ENCODE measurements at places on chromosomes 6 and 20.

DNA sequence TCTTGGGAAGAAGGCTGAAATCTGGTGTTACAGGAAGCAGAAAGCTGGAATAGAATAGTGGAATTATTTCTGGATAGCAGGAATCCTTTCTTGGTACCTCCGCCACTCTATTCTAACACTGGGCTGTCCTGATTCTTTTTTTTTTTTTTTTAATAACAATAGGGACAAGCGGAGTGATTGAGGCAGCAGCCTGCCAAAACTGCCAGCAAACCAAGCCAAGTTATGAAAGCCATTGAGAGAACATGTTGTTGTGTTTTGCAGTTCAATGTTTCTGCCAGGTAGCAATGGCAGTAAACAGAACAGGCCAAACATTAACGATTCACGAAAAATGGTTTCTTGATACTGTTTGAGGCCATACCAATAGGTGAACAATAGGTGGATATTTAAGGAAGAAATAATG lies 47.1 kb downstream of the SLC26A8 start:
- no peak overlapping the region for H3K27ac ChIP-seq
- DNase-seq: no peak
- no peak overlapping the region for H3K4me3 ChIP-seq
- H3K4me1 ChIP-seq: peaks cover 9% of the 10 kb centered on the region
- no peaks in the 10 kb centered on the region for H3K27me3 ChIP-seq
- H3K36me3 ChIP-seq: no peaks in the 10 kb centered on the region

GRCh38 chr6:14622909-14623505 lies 505.4 kb downstream of the CD83 start:
- H3K27me3 ChIP-seq: peaks cover 2% of the 10 kb centered on the region
- no peak for DNase-seq
- no peaks in the 10 kb centered on the region for H3K36me3 ChIP-seq
- no peak overlapping the region for H3K4me3 ChIP-seq
- H3K27ac ChIP-seq: no peak overlapping the region

GRCh38 chr20:62263396-62263795 lies 25.1 kb downstream of the OSBPL2 start:
- H3K4me1 ChIP-seq: no peaks in the 10 kb centered on the region
- H3K27ac ChIP-seq: no peak overlapping the region
- no peaks in the 10 kb centered on the region for H3K27me3 ChIP-seq
- no peak for DNase-seq

GRCh38 chr6:105626295-105627158 lies 223.6 kb upstream of the PREP start:
- no peak overlapping the region for H3K4me3 ChIP-seq
- DNase-seq: no peak
- H3K27me3 ChIP-seq: no peaks in the 10 kb centered on the region
- no peak overlapping the region for H3K27ac ChIP-seq
- no peaks in the 10 kb centered on the region for H3K36me3 ChIP-seq

- no peak overlapping the region for H3K27ac ChIP-seq
- no peaks in the 10 kb centered on the region for H3K4me1 ChIP-seq
- DNase-seq: no peak
- no peaks in the 10 kb centered on the region for H3K36me3 ChIP-seq
Observed at GRCh38 chr6:161549977-161550655, 276.3 kb upstream of the AGPAT4 start.

DNA sequence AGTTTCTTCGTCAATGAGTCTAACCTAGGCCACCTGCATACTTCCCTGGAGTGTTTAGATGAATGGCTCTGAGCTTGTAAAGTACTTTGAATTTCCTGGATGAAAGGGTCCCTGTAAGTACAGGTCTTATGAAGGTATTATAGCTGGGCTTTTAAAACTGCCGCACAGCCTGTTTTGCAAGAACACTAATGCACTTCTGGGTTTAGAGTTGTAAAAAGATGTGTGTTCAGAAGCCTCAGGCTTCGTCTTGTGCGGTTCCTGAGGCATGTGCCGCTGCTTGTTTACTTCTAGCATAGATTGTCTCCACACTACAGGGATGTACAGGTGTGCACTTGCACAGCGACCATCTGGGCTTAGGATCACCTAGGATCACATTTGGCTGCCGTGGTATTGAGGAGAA lies 324.5 kb downstream of the SOX4 start:
- no peak overlapping the region for H3K27ac ChIP-seq
- no peaks in the 10 kb centered on the region for H3K27me3 ChIP-seq
- DNase-seq: no peak
- H3K4me3 ChIP-seq: no peak overlapping the region

GRCh38 chr6:31396422-31397152 lies 6.8 kb upstream of the MICA start:
- H3K27me3 ChIP-seq: no peaks in the 10 kb centered on the region
- no peaks in the 10 kb centered on the region for H3K4me1 ChIP-seq
- H3K27ac ChIP-seq: no peak overlapping the region
- no peak for DNase-seq
- H3K4me3 ChIP-seq: no peak overlapping the region

DNA sequence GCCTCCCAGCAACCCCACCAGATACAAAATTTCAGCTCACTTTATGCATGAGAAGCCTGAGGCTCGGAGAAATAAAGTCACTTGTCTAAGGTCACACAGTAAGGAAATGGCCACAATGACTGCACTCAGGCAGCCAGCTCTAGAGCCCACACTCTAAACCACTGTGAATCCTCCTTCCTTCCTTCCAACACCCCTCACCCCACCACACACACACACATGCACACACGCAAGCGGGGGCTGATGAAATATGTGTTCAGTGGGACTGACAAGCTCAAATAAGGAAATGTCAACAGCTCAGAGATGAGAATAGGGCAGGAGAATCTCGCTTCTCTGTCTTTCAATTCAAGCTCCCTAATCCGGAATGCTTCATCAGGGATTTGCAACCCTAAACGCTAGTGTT lies 6.0 kb upstream of the BPIFA1 start:
- H3K27me3 ChIP-seq: no peaks in the 10 kb centered on the region
- no peak for DNase-seq
- H3K4me1 ChIP-seq: no peaks in the 10 kb centered on the region
- H3K36me3 ChIP-seq: no peaks in the 10 kb centered on the region
- no peak overlapping the region for H3K27ac ChIP-seq

DNA sequence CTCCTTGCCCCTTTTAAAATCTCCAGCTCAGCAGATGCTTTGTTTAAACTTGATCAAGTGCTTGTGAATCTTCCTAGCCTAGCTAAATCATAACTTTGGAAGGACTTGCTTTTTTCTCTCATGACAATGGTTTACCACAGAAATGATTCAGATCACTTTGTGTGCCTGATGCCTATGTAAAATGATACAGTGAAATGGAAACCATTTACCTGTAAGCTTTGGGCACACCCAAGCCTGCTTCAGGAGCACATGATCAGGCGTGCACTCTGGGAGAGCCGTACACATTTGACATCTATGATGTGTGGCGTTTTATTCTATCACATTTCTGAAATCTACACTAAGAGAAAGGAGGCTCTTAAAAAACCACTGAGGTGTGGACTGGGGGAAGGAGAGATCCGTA lies 41.1 kb downstream of the PTPN1 start:
- H3K27me3 ChIP-seq: no peaks in the 10 kb centered on the region
- H3K4me1 ChIP-seq: peaks cover 29% of the 10 kb centered on the region
- peaks cover under 1% of the 10 kb centered on the region for H3K36me3 ChIP-seq
- DNase-seq: no peak

- no peaks in the 10 kb centered on the region for H3K27me3 ChIP-seq
- DNase-seq: peak; percentile 11
- no peaks in the 10 kb centered on the region for H3K4me1 ChIP-seq
- H3K27ac ChIP-seq: no peak overlapping the region
- no peaks in the 10 kb centered on the region for H3K36me3 ChIP-seq
Observed at GRCh38 chr6:51855310-51856082, 231.9 kb downstream of the PKHD1 start.

- 0 out of 2 replicates have a peak, but pooled peaks cover 1% of the 10 kb centered on the region for H3K27me3 ChIP-seq
- no peak overlapping the region for H3K27ac ChIP-seq
- H3K4me3 ChIP-seq: no peak overlapping the region
- H3K4me1 ChIP-seq: peaks cover 3% of the 10 kb centered on the region
- H3K36me3 ChIP-seq: no peaks in the 10 kb centered on the region
- DNase-seq: peak; percentile 69
Observed at GRCh38 chr20:46994341-46994740, 99.7 kb downstream of the EYA2 start.

GRCh38 chr6:123771126-123771525 lies 32.5 kb upstream of the NKAIN2 start:
- no peak for DNase-seq
- H3K36me3 ChIP-seq: no peaks in the 10 kb centered on the region
- H3K27me3 ChIP-seq: no peaks in the 10 kb centered on the region
- H3K27ac ChIP-seq: no peak overlapping the region
- peaks cover 11% of the 10 kb centered on the region for H3K4me1 ChIP-seq
- no peak overlapping the region for H3K4me3 ChIP-seq

GRCh38 chr6:74671558-74672025 lies 534.3 kb downstream of the COL12A1 start:
- no peak overlapping the region for H3K4me3 ChIP-seq
- no peaks in the 10 kb centered on the region for H3K36me3 ChIP-seq
- H3K27me3 ChIP-seq: no peaks in the 10 kb centered on the region
- no peak overlapping the region for H3K27ac ChIP-seq

DNA sequence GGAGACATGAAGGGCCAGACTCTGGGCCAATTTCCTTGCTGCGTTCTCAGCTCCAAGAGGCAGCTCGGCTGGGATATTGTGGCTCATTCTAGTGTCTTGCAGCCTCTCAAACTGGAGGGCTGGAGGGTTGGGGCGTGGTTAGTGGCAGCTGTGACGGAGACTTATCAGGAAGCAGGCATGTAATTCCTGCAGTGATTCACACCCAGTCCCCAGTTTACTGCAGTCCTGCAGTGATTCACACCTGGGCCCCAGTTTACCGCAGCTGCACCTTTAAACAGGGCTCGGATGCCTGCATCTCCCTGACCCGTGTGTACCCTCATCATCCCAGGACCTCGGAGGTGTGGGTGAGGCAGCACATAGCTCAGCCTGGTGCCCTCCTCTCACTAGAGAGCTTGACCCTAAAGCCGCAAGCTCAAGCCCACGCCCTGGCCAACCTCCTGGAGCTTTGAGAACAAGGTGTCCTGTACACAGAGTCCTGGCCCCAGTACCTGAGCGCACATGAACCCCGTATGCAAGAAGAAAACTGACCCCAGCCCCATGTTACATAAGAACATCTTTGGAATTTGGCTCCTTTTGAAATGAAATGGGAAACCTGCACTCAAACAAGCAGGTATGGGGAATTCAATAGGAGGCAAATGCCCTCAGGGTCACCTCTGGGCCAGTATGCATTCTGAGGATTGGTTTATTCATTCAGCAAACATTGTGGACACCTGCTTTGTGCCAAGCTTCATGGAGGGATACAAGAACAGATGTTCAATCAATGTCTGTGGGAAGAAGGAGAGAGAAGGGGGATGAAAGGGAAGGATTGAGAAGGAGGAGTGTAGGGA lies 55.3 kb upstream of the FAM83D start:
- H3K4me1 ChIP-seq: peaks cover 66% of the 10 kb centered on the region
- H3K27me3 ChIP-seq: no peaks in the 10 kb centered on the region
- H3K4me3 ChIP-seq: peak overlapping the region; percentile 26
- no peak for DNase-seq

DNA sequence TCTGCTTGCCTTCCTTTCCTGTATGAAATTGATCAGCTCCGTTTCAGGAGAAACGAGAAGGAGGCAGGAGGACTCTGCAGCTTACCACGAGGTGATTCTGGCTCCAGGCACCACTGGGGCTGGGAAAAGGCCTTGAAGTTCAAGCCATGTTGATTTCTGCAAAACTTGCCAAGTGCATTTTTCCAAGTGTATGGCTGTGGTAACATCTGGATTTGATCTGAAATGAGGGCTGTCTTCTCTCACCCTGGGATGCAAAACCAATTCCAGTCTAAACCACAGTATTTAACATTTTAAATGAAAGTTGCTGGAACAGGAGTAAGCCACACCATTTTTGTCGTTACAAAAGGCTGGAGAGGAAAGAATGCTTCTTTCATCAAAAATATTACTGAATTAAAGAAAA lies 36.1 kb upstream of the FAM210B start:
- no peaks in the 10 kb centered on the region for H3K27me3 ChIP-seq
- DNase-seq: no peak
- H3K27ac ChIP-seq: no peak overlapping the region
- no peaks in the 10 kb centered on the region for H3K4me1 ChIP-seq
- no peak overlapping the region for H3K4me3 ChIP-seq
- H3K36me3 ChIP-seq: no peaks in the 10 kb centered on the region

DNA sequence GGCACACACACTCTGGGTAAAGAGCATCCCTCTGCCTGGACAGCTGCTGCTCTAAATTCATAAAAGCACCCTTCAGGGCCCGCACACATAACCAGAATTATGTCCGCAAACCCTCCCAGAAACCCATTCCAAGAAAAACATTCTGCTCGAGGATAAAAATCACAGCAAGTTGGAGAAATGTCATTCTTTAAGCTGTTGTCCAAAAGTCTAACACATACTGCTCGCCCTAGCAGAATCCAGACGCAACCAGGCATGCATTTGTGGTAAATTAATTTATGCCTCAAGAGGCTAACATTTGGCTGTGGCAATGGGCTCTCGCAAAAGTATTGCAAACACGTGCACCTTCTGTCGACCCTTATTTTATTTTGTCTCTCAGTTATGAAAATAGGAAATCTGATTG lies 116.1 kb upstream of the INSM1 start:
- H3K27ac ChIP-seq: no peak overlapping the region
- no peaks in the 10 kb centered on the region for H3K4me1 ChIP-seq
- H3K36me3 ChIP-seq: no peaks in the 10 kb centered on the region
- DNase-seq: no peak

GRCh38 chr6:90110971-90111370 lies 185.7 kb downstream of the BACH2 start:
- H3K36me3 ChIP-seq: no peaks in the 10 kb centered on the region
- H3K4me1 ChIP-seq: peaks cover 11% of the 10 kb centered on the region
- DNase-seq: no peak
- H3K4me3 ChIP-seq: no peak overlapping the region

GRCh38 chr6:37820718-37821079 lies 1.2 kb downstream of the ZFAND3 start:
- DNase-seq: no peak
- peak overlapping the region; percentile 84 for H3K27ac ChIP-seq

- no peak overlapping the region for H3K27ac ChIP-seq
- H3K36me3 ChIP-seq: no peaks in the 10 kb centered on the region
- no peaks in the 10 kb centered on the region for H3K4me1 ChIP-seq
Observed at GRCh38 chr6:101832371-101832770, 438.9 kb downstream of the GRIK2 start.

Data from GM12878 (cell line).